ENCODE measurements at places on chromosomes 2 and 18.

DNA sequence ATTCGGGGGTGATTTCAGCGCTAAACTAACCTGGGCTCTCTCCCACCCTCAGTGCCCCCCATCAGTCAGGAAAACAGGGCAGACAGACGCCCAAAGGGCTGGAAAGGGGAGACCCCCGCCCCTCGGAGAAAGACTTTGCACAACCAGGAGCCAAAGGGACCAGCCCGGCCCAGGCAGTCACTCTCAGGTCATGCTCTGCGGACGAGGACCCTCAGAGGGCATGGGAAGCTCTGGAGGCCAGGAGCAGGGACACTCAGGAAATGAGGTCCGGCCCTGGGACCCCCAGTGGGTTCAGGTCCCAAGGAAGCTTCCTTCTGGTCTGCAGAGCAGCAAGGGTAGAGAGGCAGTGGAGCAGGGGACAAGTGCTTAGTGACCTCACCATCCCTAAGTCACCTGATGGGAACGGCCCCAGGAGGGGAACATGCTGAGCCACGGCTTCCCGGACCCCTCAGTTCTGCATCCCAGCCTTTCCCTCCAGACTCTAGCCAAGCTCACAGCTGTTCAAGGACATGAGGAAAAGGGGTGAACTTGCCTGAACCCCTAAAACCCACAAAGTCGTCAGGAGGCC lies 88.0 kb upstream of the GPC1 start:
- no peak for DNase-seq

DNA sequence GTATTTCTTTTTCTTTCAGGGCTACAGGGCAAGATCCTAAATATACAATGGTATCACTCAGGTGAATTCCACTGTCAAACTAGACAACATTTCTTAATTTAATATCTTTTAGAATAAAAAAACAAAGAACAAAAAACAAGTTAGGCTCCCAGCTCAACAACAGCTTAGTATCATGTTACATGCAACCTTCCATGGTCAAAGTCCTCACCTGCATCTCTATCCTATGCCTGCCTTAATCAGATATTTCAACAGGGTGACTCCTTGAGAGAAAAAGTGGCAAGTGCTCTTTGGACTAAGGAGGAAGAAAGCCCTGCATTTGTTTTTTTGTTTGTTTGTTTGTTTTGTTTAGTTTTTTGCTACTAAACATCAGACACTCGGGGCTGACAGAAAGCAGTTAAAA lies 50.2 kb downstream of the WDFY1 start:
- no peak for DNase-seq

- DNase-seq = no peak
Observed at GRCh38 chr2:190457256-190457655, 49.1 kb downstream of the MFSD6 start.

GRCh38 chr2:17940091-17940630 lies 61.7 kb downstream of the KCNS3 start:
- no peak for DNase-seq

DNA sequence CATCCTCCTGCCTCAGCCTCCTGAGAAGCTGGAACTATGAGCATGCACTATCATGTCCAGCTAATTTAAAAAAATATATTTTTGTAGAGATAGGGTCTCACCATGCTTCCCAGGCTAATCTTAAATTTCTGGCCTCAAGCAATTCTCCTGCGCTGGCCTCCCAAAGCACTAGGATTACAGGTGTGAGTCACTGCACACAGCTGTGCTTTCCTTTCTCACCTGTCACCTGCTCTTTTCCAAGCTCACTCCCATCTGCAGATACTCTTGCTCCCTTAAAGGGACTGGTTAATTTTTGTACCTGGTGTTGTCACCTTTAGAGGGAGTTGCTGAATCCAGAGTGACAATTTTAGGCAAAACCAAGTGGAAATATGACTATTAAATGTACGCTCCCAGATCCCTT lies 178.2 kb downstream of the LOXHD1 start:
- no peak for DNase-seq
